Stimulated activated CD4-positive, alpha-beta T cell treated with anti-CD3 and anti-CD28 coated beads, TNF-alpha, amount 100 ng/mL, for 48 hours (primary cell): ENCODE measurements at places on chromosomes 4 and X.

DNA sequence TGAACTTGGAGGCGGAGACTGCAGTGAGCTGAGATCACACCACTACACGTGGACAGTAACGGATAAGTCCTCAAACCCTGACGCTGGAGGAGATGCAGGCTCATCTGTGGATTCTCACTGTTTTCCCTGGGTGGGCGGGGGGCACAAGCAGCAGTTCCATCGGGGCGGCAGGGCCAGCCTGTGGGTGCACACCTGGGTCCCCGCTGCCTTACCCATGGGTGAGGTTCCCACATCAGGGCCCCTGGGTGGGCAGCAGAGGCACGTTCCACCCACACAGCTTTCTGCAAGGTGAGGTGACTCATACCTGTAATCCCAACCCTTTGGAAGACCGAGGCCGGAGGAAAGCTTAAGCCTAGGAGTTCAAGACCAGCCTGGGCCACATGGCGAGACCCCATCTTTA is 56.6 kb upstream of the MXD4 start:
- no peak for DNase-seq

DNA sequence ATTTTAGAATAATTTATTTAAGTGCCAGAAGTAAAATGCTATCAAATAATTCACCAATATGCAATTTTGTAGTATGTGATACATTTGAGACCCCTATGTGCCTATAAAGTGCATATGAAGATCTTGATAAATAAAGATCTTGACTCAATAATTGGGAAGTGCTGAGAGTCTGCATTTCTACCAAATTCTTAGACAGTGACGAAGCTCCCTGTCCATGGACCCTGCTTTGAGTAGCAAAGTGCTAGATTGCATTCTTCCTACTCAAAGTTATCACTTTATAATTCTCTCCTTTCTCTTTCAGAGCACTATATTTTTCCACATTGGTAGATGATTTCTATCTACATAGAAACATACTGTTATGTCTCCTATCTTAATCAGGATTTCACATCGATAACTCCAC is 1393.9 kb downstream of the ARAP2 start:
- no peak for DNase-seq

GRCh38 chr4:54165438-54165837 is 63.7 kb upstream of the PDGFRA start:
- no peak for DNase-seq

DNA sequence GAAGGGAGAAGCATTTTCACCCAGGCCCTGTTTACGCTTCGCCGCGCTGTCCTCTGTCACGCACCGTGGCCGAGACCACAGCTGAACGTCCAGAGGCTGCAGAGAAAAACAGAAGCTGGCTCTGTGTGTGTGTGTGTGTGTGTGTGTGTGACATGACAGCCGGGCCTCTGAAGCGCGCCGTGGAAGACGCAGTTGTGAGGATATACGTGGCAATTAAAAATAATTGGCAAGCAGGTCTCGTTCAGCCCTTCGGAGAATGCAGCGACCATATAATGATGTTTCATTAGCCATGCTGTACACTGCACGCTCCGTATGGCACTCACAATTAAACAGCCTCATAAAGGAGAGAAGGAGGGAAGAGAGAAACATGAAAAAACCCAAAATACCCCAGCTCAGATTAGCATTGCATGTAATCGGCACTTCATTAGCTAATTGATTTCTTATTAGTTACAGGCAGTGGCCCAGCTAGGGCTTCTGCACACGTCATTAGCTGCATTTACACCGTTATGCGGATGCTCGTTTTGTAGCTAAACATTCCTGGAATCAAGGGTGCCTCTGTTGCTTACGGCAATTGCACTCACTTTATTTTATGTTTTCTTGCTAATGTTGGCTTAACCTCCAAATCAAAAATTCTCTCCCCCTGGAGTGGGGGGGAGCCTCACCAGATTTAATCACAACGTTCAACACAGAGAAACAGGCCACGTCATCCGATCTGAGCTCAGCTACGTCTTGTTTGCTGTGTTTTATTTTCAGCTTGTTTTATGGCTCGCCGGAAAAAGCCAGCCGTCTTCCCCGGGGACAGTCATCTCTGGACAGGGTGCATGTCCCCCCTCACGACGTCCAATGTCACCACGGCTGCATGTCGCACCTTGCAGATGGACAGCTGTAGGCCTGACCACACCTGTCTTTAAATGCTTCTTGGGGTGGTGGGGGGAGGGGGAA is 74.6 kb upstream of the SHOX start:
- DNase-seq, result no peak

DNA sequence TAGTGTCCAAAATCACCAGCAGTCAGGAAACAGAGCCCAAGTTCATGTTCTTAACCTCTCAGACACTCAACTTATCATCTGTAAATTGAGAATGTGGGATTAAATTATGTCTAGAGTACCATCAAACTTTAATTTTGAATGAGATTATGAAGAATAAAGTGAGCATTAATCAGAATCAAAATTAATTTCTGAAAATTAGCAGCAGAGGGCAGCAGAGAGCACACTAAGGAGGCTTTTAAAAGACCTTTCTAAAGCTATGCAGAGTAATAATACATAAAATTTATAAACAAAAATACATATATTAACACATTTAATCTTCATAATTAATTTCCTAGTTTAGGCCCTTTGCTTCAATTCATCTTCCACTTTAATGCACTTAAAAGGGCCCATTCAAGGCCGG is 7.1 kb downstream of the TASL start:
- no peak for DNase-seq

GRCh38 chrX:101383679-101384205 is 2.2 kb downstream of the BTK start:
- DNase-seq, result no peak

GRCh38 chr4:174874898-174875297 is 43.3 kb upstream of the ADAM29 start:
- no peak for DNase-seq

GRCh38 chrX:33307911-33308354 is 96.6 kb upstream of the DMD start:
- DNase-seq, result no peak

- no peak for DNase-seq
Measured at GRCh38 chr4:16852228-16852627, 46.2 kb downstream of the LDB2 start.

DNA sequence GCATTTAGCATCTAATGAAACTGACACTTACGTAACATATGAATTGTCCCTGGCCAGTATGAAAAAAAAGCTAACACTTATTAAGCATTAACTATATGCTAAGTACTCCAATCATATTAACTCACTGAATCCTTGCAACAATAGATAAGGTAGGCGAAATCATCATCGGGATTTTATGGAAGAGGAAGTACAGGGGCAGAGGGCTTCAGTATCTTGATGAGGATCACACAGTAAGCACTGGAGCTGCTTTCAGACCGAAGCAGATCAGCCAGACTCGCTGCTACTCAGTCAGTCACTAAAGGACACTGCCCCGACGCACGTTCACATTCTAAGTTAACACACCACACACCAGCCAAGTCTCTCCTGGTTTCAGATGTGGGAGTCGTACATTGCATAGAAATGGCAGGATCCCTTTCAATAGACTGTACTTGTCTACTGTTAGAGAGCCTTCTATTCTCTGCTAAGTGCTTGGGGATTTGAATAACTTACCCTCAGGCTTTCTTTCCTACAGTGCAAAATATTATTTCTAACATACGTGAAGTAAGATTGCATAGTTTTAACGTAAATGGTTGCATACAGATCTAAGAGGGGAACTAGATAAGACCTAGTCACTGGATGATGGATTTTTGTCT is 540.2 kb upstream of the TENM3 start:
- DNase-seq, result no peak
